ENCODE measurements at places on chromosomes 6 and 20.

GRCh38 chr6:169395080-169395805 is 141.6 kb upstream of the THBS2 start:
- no peak for DNase-seq

- DNase-seq, result no peak
Measured at GRCh38 chr20:40991181-40991889, 37.3 kb upstream of the TOP1 start.

- no peak for DNase-seq
Measured at GRCh38 chr6:139436957-139437348, 62.5 kb upstream of the CITED2 start.

GRCh38 chr6:31948753-31949413 is 3.0 kb downstream of the CFB start:
- no peak for DNase-seq

DNA sequence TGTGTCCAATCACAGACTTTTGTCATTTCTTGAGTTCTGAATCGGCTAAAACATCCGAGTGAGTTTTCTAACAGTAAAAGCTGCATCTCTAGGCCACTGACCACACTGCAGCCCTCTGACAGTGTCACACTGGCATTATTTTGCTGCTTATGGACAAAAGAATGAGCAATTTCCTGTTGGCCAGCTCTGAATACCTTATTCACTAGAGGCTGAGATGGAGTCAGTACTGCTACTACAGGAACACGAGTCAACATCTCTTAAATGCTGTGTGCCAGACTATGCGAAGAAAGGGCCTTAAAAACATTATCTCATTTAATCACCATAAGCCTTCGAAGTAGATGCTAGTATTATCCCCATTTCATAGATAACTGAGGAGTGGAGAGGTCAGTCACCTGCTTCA is 42.5 kb upstream of the IPCEF1 start:
- no peak for DNase-seq

Measured in NCI-H524 treated with DMSO at 0.1 percent for 48 hours (cell line).